ENCODE measurements at places on chromosomes 5 and 9. TPM values are rescaled to one million over a fixed set of nuclear protein-coding genes. Genes with fewer than 3 reads are reported as not detected.

NIPAL4 gene
- total RNA-seq = under 0.01 TPM

BSPRY gene
- total RNA-seq = not detected

NANS gene
- total RNA-seq = 176 TPM

FCN2 gene
- total RNA-seq = not detected

ANP32B gene
- 13.5 TPM for total RNA-seq
